DMS153 (cell line): ENCODE measurements at places on chromosomes 3 and 15.

DNA sequence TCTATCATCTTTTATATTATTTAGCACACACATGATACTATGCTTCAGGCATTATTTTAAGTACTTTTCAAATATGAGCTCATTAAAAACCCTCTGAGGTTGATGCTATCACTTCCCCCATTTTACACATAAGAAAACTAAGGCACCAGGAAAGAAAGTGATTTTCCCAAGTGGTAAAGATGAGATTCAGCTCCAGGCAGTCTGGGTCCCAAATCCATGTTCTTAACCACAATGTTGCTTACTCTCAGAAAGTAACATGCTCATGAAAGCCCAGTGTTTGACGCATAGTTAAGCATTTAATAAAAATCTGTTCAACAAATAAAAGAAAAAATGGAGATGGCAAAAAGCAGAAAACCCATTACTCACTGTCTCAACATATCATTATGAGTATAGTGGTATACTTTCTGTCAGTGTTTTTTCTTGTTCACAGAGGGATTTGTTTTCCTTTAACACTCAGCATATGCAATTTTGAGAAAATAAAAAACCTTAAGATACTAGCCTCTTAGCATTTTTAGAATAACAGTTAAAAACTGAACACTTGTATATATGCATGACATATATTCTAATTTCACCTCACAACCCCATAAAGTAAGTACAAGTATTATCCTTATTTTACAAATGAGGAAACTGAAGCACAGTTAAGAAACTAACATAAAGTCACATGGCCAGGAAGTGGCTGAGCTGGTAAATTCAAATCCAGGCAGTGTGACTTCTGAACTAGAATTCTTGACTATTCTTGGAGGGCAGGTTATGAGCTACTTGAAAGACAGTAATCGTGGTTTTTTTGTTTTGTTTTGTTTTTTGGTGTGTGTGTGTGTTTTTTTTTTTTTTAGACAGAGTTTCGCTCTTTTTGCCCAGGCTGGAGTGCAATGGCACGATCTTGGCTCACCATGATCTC, 10.4 kb downstream of the PEAK1 start:
- DNase-seq, result no peak

DNA sequence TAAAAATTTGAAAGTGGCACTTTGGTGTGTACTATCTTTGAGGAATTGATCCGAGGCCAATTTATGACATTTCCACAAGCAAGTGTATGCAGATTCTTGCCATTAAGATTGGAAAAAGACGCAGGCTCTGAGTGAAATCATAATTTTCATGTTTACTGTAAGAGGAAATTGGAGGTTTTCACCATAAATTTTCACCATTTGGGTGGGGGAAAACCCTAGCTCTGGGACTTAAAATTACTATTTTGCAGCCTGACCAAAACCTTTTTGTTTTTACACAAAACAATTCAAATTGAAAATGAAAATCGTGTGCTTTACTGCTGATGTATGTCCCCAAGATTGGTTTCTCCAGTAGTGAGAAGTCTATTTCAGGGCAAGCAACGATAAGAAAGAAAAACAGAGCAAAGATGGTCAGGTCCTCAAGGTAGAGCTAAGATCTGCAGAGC, 282.6 kb downstream of the FOXP1 start:
- no peak for DNase-seq

GRCh38 chr15:25501828-25502446, 63.1 kb upstream of the UBE3A start:
- no peak for DNase-seq

- no peak for DNase-seq
These were observed 309.0 kb upstream of the MDFIC2 start for GRCh38 chr3:70621451-70621850.

- no peak for DNase-seq
These were observed 1.9 kb upstream of the NR2E3 start for GRCh38 chr15:71808311-71809020.

- no peak for DNase-seq
These were observed 120.3 kb downstream of the MYO9A start for GRCh38 chr15:71997691-71998090.

DNA sequence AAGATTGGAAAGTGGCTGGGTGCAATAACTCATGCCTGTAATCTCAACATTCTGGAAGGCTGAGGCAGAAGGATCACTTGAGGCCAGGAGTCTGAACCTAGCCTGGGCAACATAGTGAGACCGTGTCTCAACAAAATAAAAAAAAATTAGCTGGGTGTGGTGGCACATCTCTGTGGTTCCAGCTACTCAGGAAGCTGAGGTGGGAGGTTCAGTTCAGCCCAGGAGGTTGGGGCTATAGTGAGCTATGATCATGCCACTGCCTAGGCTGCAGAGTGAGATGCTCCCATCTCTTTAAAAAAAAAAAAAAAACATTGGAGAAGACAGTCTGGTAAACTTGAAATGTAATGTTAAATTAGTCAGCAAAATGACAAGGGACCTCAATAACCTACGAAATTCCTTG, 57.9 kb downstream of the STAG1 start:
- no peak for DNase-seq

GRCh38 chr3:55322638-55323037, 164.5 kb downstream of the WNT5A start:
- no peak for DNase-seq

GRCh38 chr3:154304116-154304786, 20.0 kb downstream of the DHX36 start:
- DNase-seq, result no peak

DNA sequence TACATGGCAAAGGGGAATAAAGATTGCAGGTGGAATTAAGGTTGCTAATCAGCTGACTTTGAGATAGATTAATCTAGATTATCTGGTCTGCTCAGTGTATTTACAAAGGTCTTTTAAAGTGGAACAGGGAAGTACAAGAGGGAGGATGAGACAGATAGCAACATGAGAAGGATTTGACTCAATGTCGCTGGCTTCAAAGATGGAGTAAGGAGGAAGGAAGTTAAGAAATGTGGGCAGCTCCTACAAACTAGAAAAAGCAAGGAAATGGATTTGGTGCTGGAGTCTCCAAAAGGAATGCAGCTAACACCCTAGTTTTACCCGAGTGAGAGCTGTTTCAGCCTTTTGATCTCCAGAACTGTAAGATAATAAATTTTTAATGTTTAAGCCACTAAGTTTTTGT, 180.7 kb upstream of the TTC14 start:
- no peak for DNase-seq

DNA sequence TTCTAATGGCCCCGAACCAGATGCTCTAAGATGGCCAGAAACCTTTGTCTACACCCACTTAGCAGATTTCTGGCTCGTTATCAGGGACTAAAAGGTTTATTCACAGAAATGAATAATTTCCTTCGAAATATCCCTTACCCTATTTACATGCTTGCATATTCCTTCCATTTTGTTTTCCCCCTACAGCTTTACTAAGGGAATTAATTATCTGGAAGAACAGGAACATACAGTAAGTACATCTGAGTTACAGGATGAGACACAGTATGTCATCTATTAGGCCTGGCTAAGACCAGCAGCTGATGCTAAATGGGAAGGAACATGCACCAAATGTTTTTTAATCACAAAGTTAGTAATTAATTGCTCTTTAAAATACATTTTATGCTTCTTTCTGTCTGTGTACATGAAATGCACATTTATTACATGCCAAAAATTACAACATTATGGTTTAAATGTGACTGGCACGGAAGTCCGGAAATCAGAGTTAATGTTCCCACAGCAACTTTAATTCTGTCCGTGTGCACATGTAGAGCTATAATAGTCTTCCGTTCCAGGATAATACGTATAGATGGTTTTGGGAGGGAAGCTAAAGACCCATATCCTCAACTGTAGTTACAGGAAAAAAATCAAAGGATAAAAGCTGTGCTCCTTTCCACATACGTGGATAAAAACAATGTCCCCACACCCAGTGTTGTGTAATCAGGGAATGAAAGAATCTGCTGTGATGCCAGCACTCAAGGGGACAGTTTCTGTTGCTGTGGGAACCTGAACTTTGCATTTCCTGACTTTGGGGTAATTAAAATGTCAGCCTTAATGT, 82.0 kb downstream of the TIGIT start:
- DNase-seq, result no peak

DNA sequence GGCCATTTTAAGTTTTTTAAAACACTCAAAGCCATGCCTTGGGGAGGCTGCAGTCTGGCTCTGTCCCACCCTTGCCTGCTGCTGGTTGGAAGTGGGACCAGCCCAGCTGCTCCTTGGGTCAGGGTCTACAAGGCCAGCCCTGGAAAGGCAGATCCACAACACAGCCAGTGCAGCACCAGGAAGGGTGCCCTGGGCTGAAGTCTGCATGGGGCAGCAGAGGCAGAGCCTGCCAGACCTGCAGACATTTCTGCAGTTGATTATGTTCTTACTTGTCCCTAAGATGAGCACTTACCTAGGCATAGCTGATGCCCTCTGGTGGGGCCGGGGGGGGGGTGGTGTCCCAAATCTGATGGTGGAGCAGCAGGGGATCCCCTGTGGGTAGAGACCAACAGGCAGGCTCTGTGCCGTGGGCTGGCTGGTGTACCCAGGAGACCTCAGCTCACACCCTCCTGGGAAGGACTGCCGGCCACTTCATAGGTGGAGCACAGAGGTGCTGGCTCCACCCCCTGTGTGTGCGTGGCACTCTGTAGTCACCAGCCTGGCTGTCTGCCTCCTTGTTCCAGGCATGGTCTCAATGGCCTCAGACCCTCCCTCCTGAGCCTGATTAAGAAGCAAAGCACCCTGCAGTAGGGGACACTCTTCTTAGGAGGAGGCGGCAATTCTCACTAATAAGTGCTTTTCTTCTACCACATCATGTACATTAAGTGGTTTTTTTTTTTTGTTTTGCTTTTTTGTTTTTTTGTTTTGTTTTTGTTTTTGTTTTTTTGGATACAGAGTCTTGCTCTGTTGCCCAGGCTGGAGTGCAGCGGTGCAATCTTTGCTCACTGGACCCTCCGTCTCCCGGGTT, 97.4 kb upstream of the KLF13 start:
- DNase-seq, result no peak
